Calu3 (cell line): ENCODE measurements at places on chromosomes 3 and 15. TPM values are rescaled to one million over a fixed set of nuclear protein-coding genes. Genes with fewer than 3 reads are reported as not detected.
A peak's percentile ranks its signal among the peaks of the same experiment; 100 is the strongest.

The PCLAF gene
- total RNA-seq, result 53.0 and 55.8 TPM in 2 replicates

- no peaks in the 10 kb centered on the region for H3K36me3 ChIP-seq
- H3K4me3 ChIP-seq, result no peak overlapping the region
- no peak for DNase-seq
- H3K27me3 ChIP-seq, result peaks cover 89% of the 10 kb centered on the region
- H3K27ac ChIP-seq, result no peak overlapping the region
- peaks cover 11% of the 10 kb centered on the region for H3K4me1 ChIP-seq
Measured at GRCh38 chr15:68524753-68525584, 53.8 kb upstream of the CORO2B start.

DNA sequence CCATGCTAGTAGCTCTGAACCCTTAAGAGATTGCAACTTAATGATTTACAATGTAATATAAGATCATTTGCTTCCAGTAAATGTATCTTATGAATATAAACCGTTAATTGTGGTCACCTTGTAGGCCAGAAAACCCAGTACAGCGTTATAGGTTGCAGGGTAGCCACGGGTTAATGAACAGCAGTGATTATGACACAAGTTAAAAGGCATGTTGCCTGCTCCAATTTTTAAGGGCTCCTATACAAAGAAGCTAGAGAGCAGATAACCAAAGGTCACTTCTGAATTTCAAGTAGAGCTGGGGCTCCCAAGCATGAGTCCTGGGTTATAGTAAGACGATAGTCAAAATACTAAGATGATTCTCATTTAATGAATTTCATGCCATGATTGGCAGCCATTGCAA is 13.5 kb downstream of the GUCA1C start:
- no peak overlapping the region for H3K27ac ChIP-seq
- H3K27me3 ChIP-seq, result no peaks in the 10 kb centered on the region
- peaks cover 13% of the 10 kb centered on the region for H3K4me1 ChIP-seq
- no peak overlapping the region for H3K4me3 ChIP-seq
- no peak for DNase-seq

DNA sequence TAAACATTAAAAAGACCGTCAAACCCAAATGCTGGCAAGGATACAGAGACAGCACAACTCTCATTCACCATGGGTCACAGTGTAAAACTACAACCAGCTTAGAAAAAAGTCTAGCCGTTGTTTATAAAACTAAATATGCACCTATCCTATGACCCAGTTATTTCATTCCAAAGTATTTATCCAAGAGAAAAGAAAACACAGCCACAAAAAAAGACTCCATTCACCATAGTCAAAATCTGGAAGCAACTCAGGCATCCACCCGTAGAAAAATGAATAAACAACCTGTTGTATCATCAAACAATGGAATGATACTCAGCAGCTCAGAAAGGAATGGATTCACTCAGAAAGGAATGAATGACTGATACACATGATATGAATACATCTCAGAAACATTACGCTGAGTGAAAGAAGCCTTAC is 28.6 kb downstream of the PLD1 start:
- H3K27me3 ChIP-seq, result no peaks in the 10 kb centered on the region
- DNase-seq, result no peak
- H3K27ac ChIP-seq, result no peak overlapping the region
- peaks cover 5% of the 10 kb centered on the region for H3K36me3 ChIP-seq
- H3K4me3 ChIP-seq, result no peak overlapping the region

GRCh38 chr3:196499807-196500524 is 3.6 kb downstream of the RNF168 start:
- peak overlapping the region; percentile 98 for H3K4me3 ChIP-seq
- DNase-seq, result no peak
- H3K4me1 ChIP-seq, result peaks cover 18% of the 10 kb centered on the region
- H3K36me3 ChIP-seq, result peaks cover 68% of the 10 kb centered on the region
- peak overlapping the region; percentile 99 for H3K27ac ChIP-seq

- no peak overlapping the region for H3K27ac ChIP-seq
- no peaks in the 10 kb centered on the region for H3K36me3 ChIP-seq
- no peak for DNase-seq
- H3K4me1 ChIP-seq, result no peaks in the 10 kb centered on the region
Measured at GRCh38 chr15:32951736-32952464, 234.1 kb downstream of the GREM1 start.

The RHOV gene
- 4.2 and 4.9 TPM in 2 replicates for total RNA-seq

DNA sequence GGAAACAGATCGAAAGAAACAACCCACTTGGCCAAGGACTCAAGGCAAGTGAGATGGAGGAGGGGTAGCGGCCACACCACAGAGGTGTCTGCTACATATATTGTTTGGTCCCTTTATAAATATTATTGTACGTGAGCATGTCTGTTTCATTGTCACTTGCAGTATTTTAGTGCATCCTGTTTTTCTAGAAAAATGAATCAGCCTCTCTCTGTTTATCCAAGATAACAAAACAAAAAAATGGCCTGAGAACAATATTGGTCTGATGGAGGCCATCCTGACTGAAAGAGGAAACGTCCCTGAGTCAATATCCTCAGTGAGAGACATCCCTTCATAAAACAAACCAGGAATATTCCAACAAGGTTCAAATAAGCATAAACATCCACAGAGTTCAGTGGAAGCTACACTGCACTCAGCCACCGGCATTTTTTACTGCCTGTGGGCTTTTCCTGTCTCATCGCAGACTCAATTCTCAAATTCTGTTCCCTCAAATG is 42.0 kb downstream of the WWTR1 start:
- peak overlapping the region; percentile 24 for H3K4me3 ChIP-seq
- peaks cover 91% of the 10 kb centered on the region for H3K4me1 ChIP-seq
- H3K27ac ChIP-seq, result peak overlapping the region; percentile 72
- H3K27me3 ChIP-seq, result no peaks in the 10 kb centered on the region
- DNase-seq, result no peak
- H3K36me3 ChIP-seq, result peaks cover 47% of the 10 kb centered on the region

DNA sequence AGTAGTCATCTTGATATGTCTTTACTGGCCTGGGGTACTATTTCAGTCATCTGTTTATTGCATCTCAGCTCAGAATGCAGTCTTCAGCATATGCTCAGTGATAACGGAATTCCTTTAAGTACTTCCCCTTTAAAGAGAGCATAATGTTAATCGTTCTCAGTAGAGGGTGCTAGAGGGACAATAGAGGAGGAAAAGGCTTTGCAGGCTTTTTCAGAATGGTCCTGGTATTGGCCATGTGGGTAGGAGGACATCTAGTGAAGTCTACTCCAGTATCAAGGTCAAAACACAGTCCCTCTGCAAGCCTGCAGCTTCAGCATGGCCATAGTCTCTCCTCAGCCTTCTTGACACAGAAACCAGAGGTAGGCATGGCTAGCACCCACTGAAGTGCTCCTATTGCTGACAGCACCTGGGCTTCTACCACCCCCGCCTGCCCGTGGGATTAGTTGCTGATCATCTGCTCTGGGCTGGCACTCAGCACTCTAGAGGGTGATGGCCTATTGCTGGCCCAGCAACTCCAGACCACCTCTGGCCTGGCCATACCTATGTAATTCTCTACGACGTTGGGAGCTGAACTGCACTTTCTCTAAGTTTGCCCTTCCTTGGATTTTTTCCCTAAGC is 65.4 kb downstream of the KCNH8 start:
- no peak overlapping the region for H3K4me3 ChIP-seq
- H3K36me3 ChIP-seq, result no peaks in the 10 kb centered on the region
- H3K27me3 ChIP-seq, result no peaks in the 10 kb centered on the region
- H3K4me1 ChIP-seq, result no peaks in the 10 kb centered on the region
- no peak for DNase-seq
- no peak overlapping the region for H3K27ac ChIP-seq

The POLQ gene
- total RNA-seq, result 13.7 and 15.5 TPM in 2 replicates

DNA sequence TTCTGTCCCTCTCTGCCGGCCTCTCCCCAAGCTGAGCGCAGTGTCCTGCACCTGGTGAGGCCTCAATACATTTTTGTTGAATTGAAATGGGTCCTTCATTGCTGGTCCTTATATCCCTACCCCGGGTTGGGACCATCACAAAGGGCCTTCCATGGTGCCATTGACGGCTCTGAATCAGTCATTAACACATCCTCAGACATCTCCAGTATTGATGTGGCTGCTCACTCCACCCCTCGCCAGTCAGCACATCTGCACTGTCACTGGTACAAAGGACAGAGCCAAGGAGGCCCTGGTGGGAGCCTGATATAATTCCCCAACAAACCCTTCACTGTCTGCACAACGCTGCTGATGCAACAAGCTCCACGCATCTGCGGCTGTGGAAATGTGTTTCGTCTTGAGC is 191.6 kb upstream of the TOPAZ1 start:
- H3K4me3 ChIP-seq, result no peak overlapping the region
- H3K4me1 ChIP-seq, result peaks cover 34% of the 10 kb centered on the region
- H3K36me3 ChIP-seq, result no peaks in the 10 kb centered on the region
- DNase-seq, result no peak
- H3K27ac ChIP-seq, result no peak overlapping the region
- no peaks in the 10 kb centered on the region for H3K27me3 ChIP-seq
